Cardiac muscle cell (in vitro differentiated cells and primary cell): ENCODE measurements at places on chromosomes 1 and 21. TPM values are rescaled to one million over a fixed set of nuclear protein-coding genes. Genes with fewer than 3 reads are reported as not detected.

DNA sequence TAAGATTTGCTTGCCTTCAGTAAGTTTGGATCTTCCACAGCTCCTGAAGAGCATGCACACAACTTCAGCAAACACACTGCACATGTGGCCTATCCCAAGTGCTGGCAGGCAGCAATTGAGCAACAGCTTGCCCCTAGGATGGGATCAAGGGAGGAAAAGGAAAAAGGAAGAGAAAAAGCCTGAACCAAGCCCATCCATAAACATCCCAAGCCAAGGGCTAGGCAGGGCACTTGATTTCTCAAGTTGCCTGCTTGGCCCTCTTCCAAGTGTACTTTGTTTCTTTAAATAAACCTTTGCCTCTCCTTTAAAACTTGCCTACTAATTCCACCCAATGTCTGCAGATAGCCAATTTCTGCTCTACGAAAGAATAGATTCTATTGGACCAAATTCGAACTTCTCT, 49.0 kb upstream of the OLFM3 start:
- peak; percentile 52 for DNase-seq

GRCh38 chr1:9590201-9590600, 1.5 kb downstream of the TMEM201 start:
- DNase-seq: no peak

DNA sequence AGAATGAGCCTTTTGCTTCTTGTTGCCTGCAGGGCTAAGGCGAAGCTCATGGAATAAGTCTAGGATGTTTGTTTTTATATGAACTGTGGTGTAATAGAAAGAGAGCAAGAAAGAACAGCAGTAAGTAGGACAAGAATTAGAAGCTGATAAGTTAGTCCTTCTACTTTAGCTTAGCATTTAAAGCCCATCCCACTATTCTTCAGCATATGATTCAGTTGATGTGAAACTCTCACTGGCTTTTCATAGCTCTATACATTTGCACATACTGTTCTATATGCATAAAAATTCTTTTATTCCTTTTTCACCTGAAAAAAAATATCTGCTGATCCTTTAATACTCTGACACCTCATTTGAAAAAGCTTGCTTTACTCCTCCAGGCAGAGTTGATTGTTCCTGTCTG, 712.0 kb downstream of the USP25 start:
- no peak for DNase-seq

- DNase-seq: no peak
Measured at GRCh38 chr1:241061062-241061461, 295.9 kb downstream of the RGS7 start.

EIF4G3 gene
- 37.8 and 39.2 TPM in 2 replicates for polyA plus RNA-seq

AZIN2 gene
- polyA plus RNA-seq: 13.4 and 18.6 TPM in 2 replicates

OR6N1 gene
- polyA plus RNA-seq: not detected in 2 replicates
